GM19239 (cell line): ENCODE measurements at places on chromosomes 3 and 15.

DNA sequence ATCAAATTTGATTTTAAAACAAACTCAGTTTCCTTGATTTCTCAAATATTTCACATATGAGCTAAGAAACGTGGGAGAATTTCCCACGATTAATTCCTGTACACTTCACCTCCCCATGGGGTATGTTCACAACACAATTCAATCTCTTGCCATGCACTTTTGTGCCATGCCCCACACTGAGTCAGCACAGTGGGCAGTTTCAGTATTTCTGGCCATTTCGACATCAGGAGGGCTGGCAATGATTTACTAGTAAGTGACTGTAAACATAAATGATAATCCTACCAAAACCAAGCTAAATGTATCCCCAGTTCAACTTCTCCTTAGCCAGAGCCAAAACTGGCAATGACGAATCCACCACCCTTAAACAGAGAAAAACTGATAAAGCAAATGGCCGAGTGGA, 293.6 kb downstream of the FGF12 start:
- DNase-seq, result no peak

DNA sequence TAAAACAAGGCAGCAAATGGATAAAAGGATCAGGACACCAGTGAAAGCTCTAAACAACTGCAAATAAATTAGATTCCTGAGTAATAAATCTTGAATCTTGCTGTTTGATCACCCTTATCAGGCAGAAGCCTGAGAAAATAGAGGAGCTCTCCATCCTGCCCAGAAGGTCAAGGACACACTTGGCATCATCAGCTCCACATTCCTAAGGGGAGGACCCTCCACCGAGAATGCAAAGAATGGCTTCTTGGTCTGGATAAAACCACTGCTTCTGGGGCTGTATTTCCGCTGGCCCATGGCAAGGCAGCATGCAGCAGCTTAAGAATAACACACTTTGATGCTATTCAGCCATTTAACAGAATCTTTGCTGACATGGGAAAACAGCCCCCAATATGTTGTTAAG, 108.9 kb upstream of the TSC22D2 start:
- no peak for DNase-seq

GRCh38 chr3:58635371-58636285, 30.9 kb downstream of the FAM3D start:
- DNase-seq, result no peak

DNA sequence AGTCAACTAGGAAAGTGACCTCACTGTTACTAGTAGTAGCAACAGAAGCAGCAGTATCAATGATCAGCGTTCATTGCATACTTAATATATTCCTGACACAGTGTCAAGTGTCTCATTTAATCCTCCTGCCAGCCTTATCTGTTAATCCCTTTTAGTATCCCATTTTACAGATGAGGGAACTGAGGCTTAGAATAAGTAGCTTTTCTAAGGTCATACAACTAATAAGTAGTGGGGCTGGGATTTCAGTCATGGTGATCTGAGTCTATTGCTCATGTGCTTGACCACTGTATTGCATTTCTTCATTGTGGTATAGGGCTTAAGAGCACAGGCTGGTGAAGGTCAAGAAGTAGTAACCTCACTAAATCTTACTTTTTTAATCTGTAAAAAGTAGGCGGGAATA, 233.6 kb downstream of the PTPRG start:
- no peak for DNase-seq

GRCh38 chr3:57434041-57434440, 110.1 kb downstream of the DNAH12 start:
- no peak for DNase-seq

GRCh38 chr3:191198932-191199331, at the start of gene OSTN:
OSTN (plus strand) TSS chr3:191199241; CDS start chr3:191212533, 13,292 bp downstream.
- DNase-seq, result no peak

- DNase-seq, result no peak
Observed at GRCh38 chr15:66241087-66241907, 12.3 kb downstream of the MEGF11 start.

DNA sequence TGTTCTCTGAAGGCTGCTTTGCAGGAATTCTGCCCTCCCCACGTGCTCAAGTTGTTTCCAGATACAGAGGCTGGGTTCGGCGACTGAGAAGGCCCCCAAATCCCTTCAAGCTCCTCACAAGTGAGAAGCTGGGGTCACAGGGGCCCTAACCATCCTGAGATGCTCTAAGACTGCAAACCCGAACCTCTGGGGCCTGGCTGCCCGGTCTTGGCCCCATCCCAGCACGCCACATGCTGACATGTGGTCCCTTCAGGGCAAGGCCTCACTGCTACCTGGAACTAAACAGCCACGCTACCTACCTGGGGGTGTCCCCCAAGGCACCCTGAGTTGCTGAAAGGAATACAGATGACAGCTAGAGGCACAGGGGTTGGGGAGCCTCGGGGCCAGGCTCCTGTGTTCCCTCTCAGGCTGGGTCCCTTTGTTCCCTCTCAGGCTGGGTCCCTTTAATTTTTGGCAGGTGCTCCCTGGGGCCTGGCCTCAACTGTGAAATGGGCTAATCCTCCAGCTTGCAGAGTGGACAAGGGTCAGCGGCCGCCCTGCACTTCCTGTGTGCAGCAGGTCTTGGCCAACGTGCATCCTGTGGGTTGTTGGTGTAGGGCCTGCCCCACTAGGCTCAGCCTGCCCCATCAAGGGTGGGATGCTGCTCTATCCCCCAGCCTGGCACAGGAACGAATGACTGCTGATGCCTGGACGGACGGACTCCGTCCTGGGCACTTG, 32.5 kb downstream of the KLHL25 start:
- no peak for DNase-seq

DNA sequence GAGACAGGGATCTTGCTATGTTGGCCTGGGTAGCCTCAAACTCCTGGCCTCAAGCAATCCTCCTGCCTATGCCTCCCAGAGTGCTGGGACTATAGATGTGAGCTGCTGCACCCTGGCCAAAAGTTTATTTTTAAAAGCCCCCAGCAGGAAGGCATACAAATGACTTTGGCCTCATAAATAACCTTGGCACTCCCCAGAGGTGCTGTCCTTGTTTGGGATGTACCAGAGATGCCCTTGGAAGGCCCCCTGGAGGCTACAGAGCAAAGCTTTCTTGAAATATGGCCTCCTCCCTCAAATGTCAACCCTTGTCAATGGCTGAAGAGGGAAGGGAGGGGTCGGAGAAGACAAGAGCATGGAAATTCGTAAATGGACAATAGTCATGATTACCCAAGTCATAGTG, 14.0 kb upstream of the RTP3 start:
- no peak for DNase-seq

- DNase-seq, result no peak
Observed at GRCh38 chr3:70608434-70608833, 296.0 kb upstream of the MDFIC2 start.

- no peak for DNase-seq
Observed at GRCh38 chr3:6179761-6180160, 681.2 kb upstream of the GRM7 start.

DNA sequence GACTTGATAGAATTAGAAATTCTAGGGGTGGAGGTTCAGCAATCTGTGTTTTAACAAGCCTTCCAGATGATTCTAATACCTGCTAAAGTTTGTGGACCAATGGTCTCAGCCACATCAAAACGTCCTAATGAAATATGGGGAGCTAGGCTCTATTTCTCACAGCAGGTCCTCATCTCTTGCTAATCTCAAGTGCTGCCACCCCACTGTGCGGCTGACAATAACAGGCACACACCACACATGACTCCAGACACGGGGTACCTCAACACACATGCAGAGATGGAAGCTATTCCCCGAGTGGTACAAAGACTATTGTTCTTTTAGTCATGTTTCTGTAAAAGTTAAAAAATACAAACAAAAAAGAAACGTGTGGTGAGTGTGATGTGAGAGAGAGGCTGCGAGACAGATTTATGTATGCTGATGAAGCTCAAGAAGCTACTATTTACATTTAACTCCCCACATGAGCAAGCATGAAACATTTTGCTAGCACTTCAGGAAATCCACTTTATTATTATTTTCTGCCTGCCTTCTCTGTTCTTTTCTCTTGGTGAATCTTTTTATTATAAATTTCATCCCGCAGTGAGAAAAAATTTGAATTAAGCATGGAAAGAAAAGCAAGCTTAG, 405.6 kb downstream of the MAGI1 start:
- DNase-seq, result no peak

DNA sequence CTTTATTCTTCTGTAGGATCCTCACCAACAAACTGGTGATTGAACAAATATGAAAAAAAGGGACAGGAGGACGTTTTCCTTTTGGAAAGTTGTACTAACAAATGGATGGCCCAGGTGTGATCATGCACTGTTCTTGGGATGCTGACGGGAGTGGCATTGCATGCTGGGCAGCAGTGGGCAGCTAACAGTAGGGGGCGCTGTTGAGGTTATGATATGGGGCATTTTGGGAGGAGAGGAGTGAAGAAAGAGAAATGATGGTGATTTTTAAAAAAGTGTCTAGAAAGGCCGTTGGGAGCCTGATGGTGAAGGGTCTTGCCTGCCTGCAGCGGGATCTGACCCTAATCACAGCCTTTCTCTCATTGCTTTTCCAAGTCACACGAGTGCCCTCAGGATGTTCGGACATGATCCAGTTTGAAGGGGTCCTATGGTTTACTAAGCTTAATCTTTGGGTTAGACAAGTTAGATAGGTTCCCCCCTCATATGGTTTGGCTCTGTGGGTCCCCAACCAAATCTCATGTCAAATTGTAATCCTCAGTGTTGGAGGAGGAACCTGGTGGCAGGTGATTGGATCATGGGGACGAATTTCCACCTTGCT, 46.2 kb upstream of the PRTG start:
- DNase-seq, result peak; percentile 12

GRCh38 chr15:70556779-70557178, 206.6 kb downstream of the UACA start:
- no peak for DNase-seq

GRCh38 chr15:70892912-70893560, 410 bp downstream of the LRRC49 start:
- no peak for DNase-seq

DNA sequence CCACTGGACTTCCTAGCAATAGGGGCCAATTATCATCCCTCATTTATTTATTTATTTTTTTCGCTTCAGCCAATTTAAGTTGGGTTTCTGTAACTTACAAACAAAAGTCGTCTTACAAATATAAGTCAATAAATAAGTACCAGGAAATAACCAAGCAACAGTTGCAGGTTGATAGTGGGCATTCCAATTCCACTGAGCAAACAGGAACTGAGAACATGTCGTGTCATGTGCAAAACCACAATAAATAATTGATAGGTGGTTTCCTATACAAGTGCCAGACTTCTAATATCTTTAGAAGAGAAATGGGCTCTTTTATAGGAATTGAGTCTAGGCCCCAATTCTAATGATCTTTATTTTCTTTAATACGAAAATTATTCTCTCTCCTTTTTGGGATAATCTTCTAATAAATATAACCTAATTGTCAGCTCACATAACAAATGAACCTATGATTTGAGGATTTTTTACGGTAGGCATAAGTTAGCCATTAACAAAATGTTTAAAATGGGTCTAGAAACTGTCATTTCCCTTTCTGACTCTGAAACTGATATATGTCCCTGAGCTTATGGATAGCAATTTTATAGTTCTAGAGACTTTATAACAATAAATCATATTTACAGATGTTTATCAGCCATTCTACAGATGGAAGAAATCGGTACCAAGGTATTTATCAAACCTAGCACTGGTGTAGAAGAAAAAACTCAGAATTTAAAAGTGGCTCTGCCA, 571.8 kb downstream of the FOXP1 start:
- no peak for DNase-seq

GRCh38 chr3:168077091-168077490, 18.6 kb downstream of the GOLIM4 start:
- no peak for DNase-seq

DNA sequence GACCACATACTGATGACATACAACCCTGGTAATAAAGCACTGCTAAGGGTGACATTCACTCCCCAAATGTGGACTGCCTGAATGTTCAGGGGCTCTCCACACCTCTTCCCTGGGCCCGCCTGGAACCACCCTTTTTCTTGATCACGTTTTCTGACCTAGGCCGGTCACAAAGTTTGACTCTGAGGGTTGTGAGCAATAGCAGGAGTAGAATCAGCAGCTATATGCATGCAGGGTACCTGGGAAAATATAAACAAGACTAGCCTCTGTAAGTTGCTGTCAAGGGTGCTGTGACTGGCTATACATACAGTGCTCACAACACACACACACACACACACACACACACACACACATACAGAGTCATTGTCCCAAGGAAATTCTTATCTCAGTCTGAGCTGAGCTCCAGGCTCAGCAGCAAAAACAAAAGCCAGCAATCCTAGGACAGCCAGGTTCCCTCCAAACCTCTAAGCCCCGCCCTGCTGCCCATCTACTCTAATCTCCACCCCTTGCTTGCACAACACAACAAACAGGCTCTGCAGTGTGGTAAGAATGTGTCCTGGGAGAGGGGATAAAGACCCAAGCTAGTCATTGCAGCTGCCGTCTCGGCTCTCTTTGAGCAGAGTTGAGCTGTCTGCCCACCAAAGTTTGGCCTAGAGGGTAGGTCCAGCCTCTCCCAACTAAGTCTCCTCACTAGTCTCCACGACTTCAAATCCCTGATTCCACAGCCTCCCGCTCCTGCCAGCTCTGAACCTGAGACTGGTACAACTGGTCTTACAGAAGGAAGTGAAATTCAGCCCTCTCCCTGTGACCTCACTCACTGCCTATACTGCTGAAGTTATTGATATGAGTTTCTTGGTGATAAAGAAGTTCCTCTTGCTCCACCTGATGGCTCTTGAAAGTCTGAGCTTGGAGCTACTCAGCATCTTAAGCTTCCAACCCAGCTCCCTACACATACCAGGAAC, 2.2 kb downstream of the BMF start:
- DNase-seq, result no peak

GRCh38 chr3:194584320-194584776, 48.9 kb downstream of the TMEM44 start:
- no peak for DNase-seq

DNA sequence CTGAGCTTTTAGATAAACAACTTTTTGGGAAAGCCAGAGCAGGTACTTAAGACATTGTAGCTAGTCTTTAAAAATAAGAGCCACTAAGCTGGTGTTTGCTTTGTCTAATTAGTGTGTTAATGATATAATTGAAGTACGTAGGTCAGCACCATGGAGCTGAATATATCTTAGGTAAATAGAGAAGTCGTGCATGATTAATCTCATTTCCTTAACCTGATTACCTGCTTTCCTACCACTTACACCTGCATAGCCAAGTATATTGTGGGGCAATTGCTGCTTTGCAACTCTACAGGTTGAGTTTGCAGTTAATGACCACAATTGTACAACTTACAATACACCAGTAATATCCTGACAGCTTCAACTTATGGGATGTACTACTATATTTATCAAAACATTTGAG, 17.6 kb upstream of the TOPAZ1 start:
- DNase-seq, result no peak

DNA sequence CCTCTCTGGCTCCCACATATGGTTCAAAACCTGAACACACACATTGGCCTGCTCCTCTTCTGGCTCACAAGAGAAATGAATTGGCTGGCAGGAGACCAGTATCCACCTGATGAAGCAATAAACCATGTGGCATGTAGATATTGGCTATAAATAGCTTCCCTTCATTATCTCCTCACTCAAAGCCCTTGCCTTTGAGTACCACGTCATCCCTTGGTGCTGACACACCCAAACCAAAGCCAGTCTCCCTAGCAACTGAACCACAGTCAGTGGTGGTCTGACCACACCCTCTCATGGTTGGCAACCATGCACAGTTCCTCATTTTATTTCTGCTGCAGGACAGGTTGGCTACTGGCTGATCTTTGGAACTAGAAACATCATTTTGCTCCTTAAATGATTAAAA, 98.8 kb downstream of the ZNF621 start:
- DNase-seq, result peak; percentile 7

- no peak for DNase-seq
Observed at GRCh38 chr3:195753581-195753980, 32.8 kb downstream of the MUC20 start.

- DNase-seq, result no peak
Observed at GRCh38 chr3:55607175-55607574, 120.1 kb upstream of the WNT5A start.

- no peak for DNase-seq
Observed at GRCh38 chr15:69154078-69154477, 6.4 kb upstream of the GLCE start.
